RPMI8226 (cell line): ENCODE measurements at places on chromosomes 2 and 18.

DNA sequence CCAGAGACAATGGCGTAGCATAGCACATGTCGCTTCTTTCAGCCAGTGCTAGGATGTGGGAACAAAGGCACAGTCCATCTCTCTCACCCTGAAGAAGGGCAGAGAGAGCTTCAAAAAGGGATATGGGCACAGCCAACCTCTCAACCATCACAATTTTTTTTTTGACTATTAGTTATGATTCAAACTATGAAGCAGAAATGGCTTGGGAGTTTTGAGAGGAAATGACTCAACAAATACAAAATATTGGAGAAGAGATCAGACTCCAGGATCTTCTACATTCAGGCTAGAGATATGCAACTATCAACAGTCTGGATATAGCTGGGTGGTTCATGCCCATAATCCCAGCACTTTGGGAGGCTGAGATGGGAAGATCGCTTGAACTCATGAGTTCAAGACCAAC is 109.1 kb downstream of the MCFD2 start:
- no peak for DNase-seq

DNA sequence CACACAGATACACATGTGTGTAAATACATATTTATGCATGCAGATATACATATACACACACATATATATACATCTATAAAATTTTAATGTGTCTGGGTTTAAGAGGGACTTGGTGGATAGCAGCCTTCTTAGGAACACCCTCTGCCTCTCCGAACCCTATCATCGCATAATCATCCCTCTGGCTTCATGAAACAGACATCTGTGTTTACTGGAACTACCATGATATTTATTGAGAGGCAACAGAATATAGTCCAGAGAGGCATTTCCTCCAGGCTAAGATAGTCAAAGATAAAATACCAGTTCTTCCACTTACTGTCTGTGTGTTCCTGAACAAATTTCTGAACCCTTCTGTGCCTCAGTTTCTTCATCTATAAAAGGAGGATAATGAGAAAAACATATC is 239.0 kb upstream of the FANCL start:
- DNase-seq: no peak

DNA sequence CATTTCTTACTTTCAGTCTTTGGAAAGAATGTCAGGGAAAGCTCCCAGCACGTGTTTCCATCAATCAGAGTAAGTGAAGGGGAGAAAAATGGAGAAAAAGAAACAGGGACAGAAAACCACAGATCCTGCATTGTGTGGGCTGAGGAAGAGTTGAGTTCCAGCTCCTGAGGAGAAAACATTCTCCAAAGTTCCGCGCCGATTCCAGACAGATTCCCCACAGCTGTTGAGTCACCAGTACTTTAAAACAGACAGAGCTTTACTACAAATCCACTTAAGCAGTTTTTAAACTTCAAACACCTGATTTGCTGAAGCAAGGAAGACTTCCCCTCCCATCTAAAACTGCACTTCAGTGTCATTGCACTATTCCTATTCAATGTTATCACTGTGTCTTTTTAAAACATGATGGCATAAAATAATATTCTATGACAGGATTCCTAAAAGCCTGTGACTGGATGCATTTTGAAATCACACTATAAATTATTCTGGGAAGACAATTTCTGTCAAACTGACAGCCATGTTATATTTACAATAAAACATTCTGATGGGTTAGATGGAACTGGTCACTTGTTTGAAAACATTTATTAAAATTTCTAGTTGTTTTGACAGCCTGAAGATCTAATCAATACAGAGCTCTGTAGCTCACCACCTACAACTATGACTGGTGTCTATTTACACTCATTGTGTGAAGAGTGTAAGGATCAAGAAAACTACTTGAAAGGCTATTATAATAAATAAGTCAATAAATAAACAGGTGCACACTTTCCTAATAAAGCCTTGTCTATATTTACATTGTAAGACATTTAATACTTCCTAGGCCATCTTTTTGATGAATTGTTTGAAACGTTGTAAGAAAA is 40.9 kb downstream of the TCF4 start:
- DNase-seq: no peak

DNA sequence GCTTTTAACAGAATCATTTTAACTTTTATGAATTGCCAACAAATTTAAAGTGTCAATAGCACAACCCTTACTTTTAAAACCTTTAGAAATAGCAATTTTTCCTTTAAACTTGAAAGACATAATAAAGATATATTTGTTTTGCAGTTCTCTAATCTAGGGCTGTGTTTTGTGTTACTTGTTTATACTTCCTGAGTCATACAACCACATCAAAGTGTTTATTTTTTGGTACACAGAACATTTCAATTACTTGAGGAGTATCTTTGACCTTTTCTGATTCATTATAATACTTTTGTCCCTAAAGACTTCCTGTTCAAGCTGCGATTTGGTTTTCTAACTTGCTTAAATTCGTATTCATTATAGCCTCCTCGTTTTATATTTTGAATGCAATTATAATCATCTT is 21.8 kb downstream of the TYW5 start:
- DNase-seq: no peak

GRCh38 chr2:219731173-219731572 is 103.7 kb downstream of the SLC4A3 start:
- no peak for DNase-seq

- peak; percentile 53 for DNase-seq
Measured at GRCh38 chr18:33578518-33579348, 714 bp downstream of the ASXL3 start.

DNA sequence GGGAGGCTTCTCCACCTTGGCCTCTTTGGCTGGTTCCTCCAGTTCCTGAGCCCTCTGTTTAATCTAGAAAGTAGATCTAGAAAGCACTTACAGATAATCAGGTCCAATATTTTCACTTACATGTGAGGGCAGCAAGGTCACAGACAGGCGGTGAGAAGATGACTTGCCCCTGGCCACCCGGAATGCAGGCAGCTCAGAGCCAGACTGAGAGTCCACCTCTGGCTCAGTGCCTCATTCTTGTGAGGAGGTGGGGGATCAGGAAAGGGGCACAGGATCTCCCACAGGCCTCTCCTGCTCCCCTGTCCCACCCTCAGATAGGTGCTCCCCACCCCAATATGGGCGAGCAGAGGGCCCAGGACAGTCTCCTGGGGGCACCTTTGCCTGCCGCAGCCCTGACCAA is 5.8 kb downstream of the WNT6 start:
- DNase-seq: no peak

DNA sequence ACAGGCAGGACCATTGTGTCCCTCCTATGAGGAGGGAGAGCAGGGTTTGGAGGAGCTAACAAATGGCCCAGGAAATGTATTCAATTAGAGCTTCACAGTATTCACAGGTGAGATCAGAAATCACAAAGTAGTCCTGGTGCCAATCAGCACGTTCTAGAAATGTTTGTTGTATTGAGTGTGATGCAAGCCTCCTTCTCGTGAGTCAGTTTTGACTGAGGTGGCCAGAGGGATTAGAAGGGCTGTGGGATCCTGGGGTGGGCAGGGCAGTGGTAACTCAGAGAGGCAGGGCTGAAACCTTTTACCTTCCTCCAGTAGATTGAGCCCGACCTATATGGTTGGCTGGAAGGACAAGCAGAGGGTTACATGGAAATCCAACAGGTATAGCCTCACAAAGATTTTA is 95.0 kb downstream of the BOD1L2 start:
- no peak for DNase-seq

GRCh38 chr18:50594012-50594411 is 34.1 kb downstream of the MAPK4 start:
- DNase-seq: no peak

- peak; percentile 68 for DNase-seq
Measured at GRCh38 chr18:31819106-31819924, 58.6 kb upstream of the SLC25A52 start.

GRCh38 chr18:62436636-62437234 is 86.1 kb upstream of the ZCCHC2 start:
- DNase-seq: no peak

GRCh38 chr2:218255446-218255845 is 5.4 kb upstream of the GPBAR1 start:
- DNase-seq: no peak

DNA sequence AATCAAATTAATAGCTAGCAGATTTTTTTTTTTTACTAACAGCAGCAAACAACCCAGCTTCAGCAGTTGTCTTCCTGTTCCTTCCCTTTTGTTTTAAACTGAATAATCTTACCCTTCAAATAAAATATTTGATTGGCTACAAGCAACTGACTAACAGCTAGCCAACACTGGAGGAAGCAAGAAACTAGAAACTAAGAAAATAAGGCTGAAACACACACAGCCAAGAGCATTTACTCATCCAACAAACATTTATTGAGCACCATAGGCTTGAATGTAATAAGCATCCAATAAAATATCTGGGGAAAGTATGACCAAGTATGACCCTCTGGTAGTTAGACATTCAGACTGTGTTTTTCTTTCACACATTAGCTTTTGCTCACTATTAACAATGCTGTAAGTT is 189.2 kb downstream of the CD226 start:
- no peak for DNase-seq

DNA sequence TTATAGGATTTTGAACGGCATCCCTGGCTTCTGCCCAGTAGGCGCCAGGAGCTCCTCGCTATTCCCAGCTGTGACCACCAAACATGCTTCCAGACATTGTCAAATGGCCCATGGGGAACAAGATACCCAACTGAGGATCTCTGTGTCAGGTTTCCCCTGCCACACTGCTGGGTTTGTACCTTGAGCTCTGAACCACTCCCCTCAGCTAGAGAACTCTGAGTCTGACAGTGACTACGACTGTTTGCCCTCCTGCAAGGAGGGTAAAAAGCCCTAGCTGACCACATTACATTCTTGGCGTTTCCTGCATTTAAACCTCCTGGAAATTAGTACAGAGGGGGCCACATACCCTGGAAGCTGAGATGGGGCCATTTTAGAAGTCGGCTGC is 12.4 kb downstream of the LRRFIP1 start:
- no peak for DNase-seq

GRCh38 chr2:3777966-3778365 is 74.6 kb downstream of the DCDC2C start:
- DNase-seq: no peak

- DNase-seq: peak; percentile 43
Measured at GRCh38 chr2:120819720-120820210, 84.1 kb downstream of the GLI2 start.

DNA sequence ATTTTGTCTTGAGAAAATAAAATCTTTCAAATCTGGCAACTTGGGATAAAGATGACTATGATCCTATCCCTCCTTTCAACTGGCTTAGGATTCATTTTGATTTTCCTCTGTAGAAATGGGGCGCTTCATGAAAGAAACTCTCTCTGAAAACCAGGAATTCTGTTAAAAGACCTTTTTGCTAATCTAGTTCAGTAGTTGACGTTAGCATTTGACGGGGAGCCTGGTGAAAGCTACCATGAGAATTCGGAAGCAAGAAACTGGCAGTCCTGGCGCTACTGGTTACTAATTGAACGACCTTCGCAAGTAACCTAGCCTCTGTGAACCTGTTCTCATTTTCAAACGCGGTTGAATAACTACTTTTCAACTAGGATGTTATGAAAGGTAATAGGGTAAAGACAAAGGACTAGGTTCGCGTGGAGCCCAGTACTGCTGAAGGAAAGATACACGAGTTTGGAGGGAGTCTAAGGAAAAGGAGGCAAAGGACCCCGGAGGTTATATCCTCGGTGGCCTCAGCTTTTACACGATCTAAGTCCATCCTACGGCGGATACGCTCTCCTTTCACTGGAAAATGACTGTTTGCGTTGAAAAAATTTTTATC is 604 bp upstream of the STK11IP start:
- no peak for DNase-seq

DNA sequence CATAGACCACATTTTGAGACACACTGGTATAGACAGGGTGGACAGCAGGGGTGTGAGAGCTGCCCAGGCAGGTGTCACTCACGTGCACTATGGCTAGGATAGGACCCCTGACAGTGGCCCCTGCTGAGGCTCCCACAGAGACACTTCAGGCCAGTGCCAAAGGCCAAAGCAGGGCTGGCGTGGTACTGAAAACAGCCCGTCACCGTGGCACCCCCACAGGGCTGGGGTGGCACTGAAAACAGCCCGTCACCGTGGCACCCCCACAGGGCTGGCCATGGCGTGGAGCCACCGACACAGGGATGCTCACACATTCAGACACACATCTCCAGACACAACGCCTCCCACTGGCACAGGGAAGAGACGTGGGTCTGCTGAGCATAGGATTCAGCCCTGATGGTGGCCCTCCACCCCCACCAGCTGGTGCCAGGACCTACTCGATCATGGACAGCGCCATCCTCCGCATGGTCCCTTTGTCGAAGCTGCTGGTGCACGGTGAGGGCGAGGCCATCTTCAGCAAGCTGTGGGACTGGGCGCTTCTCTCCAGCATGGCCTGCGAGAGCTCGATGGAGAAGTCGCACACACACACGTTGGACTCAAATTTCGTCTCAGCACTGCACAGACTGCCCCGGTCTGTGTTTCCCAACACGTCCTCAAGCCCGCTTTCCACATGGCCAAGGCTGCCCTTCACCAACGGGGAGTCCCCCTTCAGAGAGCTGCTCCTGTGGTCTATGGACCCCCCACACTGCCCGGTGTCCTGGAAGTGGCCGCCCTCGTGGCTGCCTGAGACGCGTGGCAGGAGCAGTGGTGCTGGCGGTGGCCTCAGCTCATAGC is 34.1 kb downstream of the ANKMY1 start:
- DNase-seq: no peak

DNA sequence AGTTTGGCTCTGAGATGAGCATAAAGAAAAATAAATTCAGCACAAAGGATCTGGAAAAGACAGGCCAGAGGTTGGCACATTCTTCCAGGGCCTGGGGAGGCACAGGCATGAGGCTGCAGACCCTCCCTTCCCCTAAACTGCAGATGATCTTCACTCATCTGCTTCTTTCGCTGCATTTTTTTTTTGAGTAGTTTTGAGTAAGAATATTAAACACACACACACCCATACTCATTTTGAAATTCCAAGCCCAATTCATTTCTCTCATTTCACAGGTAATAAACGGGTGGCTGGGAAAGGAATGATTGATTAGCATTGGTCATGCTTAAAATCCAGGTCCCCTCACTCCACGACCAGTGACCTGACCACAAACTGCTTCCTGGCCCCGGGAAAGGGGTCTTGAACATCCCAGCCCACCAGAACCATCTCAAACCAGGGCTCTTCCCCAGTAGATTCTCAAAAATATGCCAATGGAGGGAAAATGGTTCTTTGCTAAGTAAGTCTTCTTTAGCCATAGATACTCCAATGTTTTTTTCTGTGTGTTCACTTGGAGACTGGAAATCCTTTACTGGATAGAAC is 219.6 kb downstream of the ANAPC1 start:
- DNase-seq: no peak

DNA sequence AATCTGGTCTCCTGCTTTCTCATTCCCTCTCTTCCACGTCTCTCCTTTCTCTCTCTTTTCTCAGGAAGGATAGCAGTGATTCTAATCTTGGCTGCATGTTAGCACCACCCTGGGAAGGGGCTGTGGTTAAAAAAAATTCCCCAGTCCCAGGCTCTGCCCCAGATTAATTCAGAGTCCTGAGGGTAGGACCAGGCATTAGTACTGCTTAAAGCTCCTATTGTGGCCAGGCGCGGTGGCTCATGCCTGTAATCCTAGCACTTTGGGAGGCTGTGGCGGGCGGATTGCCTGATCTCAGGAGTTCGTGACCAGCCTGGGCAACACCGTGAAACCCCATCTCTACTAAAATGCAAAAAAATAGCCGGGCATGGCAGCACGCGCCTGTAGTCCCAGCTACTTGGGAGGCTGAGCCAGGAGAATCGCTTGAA is 35.4 kb upstream of the EML4 start:
- no peak for DNase-seq
